ENCODE measurements at places on chromosomes 13 and 19.

DNA sequence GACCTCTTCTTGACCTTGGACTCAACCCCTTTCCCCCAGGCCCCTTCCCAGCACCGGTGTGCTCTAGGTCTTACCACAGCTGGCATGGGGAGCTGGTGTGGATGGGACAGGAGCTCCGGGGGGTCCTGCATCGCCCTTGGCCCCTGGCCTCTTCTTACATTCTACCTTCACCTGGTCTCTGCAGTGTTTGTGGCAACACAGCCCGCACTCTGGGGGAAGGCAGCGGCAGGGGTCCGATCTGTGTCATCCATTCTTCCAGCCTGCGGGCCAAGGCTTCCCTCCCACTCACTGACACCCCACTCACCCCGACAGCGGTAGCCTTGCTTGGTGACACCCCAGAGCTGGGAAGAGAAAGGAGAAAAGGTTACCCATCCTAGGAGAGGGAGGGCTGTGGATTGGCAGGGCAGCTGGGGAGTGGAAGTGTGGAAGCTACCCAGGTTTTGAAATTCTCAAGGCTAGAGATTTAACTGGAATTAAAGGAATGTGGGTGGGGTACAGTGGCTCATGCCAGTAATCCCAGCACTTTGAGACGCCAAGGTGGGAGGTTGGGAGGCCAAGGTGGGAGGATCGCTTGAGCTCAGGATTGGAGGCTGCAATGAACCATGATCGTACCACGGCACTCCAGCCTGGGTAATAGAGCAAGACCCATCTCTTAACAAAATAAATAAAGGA is 8.3 kb downstream of the FAM98C start:
- no peak for DNase-seq

DNA sequence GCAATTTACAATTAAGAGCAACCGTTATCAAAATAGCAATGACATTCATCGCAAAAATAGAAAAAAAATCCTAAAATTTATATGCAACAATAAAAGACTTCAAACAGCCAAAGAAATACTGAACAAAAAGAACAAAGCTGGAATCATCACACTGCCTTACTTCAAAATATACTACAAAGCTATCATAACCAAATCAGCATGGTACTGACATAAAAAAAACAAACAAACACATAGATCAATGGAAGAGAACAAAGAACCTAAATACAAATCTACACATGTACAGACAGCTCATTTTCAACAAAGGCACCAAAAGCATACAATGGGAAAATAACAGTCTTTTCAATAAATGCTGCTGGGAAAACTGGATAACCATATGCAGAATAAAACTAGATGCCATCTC is 6.4 kb downstream of the ZNF562 start:
- DNase-seq, result no peak

GRCh38 chr19:17076543-17076991 is 990 bp downstream of the MYO9B start:
- no peak for DNase-seq

GRCh38 chr13:97548138-97548537 is 114.2 kb downstream of the RAP2A start:
- DNase-seq, result no peak

DNA sequence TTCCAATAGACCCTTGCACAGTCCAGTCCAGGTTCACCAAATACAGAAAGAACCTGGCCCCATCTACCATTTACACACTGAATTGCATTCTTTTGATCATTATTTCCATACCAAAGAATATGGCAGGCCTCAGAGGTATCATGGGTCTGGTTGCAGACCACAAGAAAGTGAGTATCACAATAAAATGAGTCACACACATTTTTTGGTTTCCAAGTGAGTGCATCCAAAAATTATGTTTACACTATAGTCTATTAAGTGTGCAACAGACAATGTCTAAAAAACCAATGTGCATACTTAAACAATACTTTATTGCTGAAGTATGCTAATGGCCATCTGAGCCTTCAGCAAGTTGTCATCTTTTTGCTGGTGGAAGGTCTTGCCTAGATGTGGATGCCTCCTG is 105.3 kb downstream of the SPACA7 start:
- no peak for DNase-seq

- DNase-seq, result no peak
These were observed 57.6 kb upstream of the ZNF507 start for GRCh38 chr19:32287811-32288227.

GRCh38 chr13:109379930-109380329 is 406.5 kb downstream of the IRS2 start:
- no peak for DNase-seq

- peak; percentile 56 for DNase-seq
These were observed 60.0 kb upstream of the LRCH1 start for GRCh38 chr13:46492946-46493345.

DNA sequence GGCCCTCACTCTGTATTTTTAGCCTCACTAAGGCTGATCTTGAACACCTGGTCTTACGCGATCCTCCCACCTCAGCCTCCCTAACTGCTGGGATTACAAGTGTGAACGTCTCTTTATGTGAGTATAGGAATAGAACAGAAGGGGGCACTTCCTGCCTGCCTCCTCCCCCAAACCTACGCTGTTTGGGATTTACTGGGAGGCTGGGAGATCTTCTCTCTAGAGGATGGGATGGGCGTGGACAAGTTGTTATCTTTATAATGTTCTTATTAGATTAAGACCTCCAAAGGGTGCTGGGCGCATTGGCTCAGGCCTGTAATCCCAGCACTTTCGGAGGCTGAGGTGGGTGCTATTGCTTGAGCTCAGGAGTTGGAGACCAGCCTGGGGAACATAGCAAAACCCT is 2.9 kb upstream of the CSNK1G2 start:
- DNase-seq, result no peak

DNA sequence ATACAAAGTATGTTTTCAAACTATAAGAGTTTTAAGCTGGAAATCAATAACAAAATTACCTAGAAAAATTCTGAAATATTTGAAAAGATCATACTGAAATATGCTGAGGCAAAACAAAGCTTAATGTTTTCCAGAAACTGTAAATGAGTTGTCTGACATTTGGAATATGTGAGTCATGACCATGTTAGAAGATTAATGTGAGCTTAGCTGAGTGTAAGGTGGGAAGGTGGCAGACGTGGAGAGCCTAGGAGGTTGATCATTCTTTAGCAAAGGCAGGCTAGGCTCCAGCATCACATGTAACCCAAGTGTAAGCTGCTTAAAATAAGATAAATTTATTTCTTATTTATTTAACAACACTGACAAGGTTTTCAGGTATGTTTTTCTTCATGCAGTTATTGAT is 2086.1 kb upstream of the PCDH20 start:
- no peak for DNase-seq

DNA sequence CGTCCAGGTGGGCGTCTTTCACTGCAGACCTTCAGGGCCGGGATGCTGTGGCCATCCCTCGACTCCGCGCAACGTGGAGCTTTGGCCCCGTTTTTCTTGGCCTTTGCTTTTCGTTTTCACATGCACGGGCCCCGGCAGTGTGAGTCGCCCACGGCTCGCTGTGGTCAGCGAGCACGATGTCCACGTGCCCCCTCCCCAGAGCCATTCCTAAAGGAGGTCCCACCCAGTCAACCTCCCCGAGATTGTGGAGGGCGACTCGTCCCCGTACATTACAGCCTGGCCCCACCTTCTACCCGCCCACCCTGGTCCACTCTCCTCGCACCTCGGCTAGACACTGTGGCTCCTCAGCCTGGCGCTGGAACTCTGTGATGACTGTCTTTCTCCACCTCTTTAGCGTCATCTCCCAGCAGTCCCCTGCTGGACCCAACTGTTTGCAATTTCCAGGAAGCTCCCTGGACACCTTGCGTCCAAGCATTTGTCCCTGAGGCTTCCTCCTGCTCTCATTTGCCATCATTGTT is 405 bp downstream of the ZNF446 start:
- DNase-seq, result no peak

GRCh38 chr13:29936051-29936813 is 85.8 kb upstream of the UBL3 start:
- no peak for DNase-seq

DNA sequence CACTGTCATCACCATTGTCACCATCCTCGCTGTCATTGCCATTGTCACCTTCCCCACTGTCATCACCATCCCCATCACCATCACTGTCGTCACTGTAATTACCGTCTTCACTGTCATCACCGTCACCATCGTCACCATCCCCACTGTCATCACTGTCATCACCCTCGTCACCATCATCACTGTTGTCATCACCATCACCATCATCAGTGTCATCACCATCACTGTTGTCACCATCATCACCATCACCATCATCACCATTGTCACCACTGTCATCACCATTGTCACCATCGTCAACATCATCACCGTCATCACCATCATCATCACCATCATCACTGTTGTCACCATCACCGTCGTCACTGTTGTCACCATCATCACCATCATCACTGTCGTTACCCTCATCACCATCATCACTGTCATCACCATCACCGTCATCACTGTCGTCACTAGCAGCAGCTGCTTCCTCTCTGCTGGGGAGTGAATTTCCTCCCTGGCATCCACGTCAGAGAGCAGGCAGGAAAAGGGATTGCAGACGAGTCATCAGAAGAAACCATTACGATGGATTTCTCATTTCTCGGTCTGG is 27.3 kb downstream of the TMEM255B start:
- peak; percentile 15 for DNase-seq
